NCI-H82 (cell line): ENCODE measurements at places on chromosomes 16 and 17.

- peak; percentile 79 for DNase-seq
These were observed 4.5 kb upstream of the MNT start for GRCh38 chr17:2405247-2405926.

- DNase-seq: peak; percentile 26
These were observed 143.8 kb upstream of the RPL38 start for GRCh38 chr17:74059479-74060240.

- DNase-seq: no peak
These were observed 98.1 kb downstream of the RGS9 start for GRCh38 chr17:65235284-65235683.

GRCh38 chr16:8583732-8584131, 6.6 kb downstream of the TMEM114 start:
- no peak for DNase-seq

- no peak for DNase-seq
These were observed 30.6 kb downstream of the ZNF750 start for GRCh38 chr17:82808921-82809905.

- peak; percentile 60 for DNase-seq
These were observed 118.2 kb upstream of the KCNJ18 start for GRCh38 chr17:21573961-21574610.
